ENCODE measurements at places on chromosomes 13 and 19.

DNA sequence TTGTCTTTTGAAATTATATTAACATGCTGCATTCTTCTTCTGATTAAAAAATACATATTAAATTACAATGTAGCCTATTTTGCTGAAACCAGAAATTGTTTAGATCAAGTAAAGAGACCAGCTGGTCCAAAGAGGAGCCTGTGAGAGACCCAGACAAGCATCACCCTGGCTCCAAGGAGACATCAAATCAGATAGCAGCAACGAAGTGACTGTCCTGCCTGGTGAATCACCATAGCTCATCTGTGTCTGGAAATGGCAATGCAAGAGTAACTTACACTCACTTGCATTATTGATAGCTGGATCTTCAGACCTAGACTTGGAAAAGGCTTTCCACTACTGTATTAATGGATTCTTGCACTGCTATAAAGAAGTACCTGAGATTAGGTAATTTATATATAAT lies 169.1 kb downstream of the KCTD12 start:
- DNase-seq = no peak

DNA sequence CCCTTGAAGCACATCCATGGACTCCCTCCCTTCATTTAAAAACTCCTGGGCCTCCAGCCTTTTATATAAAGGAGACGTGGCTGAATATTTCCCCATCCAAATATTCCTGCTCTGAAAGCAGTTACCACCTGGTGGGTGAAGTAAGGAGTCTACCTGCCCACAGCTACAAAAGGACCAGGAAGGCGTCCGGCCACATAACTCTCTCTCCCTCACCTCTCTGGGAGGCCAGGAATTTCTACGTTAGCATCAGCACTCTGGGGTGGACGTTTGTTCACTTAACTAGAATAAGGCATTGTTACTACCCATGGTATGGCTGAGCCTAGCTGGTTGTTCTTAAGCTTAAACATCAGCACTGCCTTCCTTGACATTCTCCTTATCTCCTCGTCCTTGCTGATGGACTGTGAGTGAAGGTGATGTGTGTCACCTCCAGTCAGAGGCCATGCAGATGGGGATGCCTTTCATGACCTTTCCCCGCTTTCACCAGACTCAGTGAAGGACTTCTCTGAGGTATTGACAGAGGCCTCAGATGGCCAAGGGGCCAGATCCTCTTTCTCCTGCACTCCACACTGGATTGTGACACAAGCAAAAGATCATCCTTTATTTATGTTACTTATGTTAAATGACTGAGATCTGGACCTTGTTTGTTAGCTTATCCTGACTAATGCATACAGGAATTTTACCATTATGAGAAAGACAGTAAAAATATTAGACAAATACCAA lies 22.2 kb upstream of the KPNA3 start:
- no peak for DNase-seq

DNA sequence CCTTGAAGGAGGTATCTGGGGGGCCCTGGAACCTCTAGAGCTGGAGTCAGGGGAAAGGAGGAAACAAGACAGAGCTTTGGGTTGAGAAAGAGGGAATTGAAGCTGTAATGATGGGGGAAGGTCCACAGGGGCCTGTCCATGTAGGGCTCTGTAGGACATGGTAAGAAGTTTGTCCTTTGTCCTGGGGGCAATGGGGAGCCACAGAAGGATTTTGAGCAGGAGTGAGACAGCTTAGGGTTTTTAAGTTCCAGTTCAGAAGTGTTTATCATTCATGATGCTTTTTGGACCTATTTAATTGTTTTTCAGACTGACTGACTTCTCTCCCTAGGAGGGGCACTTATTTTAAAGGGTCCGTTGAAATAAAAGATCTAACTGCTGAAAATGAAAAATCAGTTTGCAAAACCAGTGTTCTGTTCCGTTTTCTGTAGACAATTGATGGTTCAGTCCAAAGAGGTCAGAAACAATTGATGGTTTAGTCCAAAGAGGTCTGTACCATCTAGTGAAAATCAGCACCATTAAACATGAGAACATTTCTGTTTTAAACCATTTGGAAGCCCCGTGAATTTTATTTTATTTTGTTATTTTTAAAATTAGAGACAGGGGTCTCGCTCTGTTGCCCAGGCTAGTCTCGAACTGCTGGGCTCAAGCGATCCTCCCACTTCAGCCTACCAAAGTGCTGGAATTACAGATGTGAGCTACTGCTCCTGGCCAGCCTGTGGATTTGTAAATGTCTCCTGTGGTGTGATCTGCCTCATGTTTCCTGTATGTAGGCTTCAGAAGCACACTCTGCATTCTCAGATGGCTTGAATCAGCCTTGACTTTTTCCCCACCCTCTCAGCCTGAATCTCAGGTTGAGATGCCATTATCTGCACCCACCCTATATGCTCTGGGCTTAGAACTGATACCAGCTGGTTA lies 8.4 kb downstream of the PLD3 start:
- DNase-seq = no peak

- no peak for DNase-seq
These were observed 8.9 kb upstream of the AMER2 start for GRCh38 chr13:25180775-25181537.

DNA sequence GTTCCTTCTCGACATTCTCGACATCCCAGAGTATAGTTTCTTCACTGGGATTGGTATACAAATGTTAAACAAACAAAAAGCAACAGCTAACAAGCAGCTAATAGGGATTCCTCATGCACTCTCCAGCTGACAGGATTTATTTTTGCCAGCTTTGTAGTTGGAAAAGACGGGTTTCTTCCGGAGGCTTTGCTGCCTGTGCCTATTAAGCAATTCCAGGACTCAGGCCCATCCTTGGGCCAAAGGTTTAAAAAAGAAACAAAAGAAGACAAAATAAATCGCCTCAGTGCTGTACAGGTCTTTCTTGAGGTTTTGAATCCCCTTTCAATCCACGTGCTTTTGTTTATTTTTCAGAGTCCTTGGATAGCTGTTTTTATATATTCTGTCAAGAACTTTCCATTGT lies 1414.5 kb upstream of the PCDH9 start:
- DNase-seq = no peak

- no peak for DNase-seq
These were observed 53.4 kb downstream of the PDS5B start for GRCh38 chr13:32639502-32640105.

GRCh38 chr13:24038405-24038804 lies 122.1 kb upstream of the SPATA13 start:
- no peak for DNase-seq

- peak; percentile 78 for DNase-seq
These were observed 72.6 kb downstream of the SIPA1L3 start for GRCh38 chr19:37979547-37980082.

- no peak for DNase-seq
These were observed 45.7 kb downstream of the ZC3H13 start for GRCh38 chr13:46006688-46007452.

- DNase-seq = no peak
These were observed 6.8 kb upstream of the ZNF229 start for GRCh38 chr19:44455100-44455499.

GRCh38 chr19:34254698-34255432 lies 511 bp downstream of the GARRE1 start:
- peak; percentile 86 for DNase-seq

DNA sequence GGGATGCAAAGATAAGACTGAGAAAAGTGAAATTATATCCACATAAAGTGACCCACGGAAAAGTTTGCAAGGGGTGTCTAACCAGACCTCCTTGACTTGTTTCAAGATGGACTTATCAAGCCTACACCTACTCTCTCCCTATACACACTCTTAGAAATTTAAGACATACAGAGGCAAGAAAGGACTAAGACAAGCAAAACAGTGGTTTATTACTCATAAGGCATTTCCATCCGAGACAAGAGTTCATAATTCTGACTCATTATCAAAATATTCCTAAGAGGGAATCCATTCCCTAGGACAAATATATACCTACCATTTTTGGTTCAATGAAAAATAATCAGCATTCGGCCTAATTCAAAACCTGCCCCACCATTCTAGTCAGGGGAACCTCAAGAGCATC lies 232.6 kb upstream of the GPC6 start:
- DNase-seq = no peak
